ENCODE measurements at places on chromosomes 2 and 18. TPM values are rescaled to one million over a fixed set of nuclear protein-coding genes. Genes with fewer than 3 reads are reported as not detected.
A peak's percentile ranks its signal among the peaks of the same experiment; 100 is the strongest.

Gene INO80D
- total RNA-seq, result 5.0 TPM

DNA sequence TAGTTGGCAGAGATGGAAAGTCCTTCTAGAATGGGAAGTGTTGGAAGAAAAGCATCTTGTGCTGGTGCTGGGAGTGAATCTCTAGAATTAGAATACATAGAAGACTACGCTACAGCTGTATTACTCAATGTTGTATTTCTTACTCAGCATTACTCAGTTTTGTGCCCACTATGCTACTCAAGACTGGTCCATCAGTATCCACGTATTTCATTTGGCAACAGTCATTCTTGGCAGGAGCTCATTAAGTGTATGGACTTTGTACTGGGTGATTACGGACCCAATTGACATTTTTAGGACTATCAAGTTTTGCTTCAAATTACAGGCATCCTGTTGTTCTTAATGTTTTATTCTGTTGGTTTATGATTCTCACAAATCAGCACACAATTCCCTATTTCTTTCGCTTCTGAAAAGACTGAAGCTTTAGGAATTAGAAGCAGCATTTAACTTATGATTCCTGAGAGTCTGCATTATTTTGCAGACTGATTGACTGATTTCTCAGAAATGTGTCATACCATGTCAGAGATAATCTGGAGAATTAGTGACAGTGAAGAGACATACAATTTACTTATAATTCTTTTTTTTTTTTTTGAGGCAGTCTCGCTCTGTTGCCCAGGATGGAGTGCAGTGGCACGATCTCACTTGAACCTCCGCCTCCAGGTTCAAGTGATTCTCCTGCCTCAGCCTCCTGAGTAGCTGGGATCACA is 136.9 kb downstream of the MYO3B start:
- no peak for DNase-seq

DNA sequence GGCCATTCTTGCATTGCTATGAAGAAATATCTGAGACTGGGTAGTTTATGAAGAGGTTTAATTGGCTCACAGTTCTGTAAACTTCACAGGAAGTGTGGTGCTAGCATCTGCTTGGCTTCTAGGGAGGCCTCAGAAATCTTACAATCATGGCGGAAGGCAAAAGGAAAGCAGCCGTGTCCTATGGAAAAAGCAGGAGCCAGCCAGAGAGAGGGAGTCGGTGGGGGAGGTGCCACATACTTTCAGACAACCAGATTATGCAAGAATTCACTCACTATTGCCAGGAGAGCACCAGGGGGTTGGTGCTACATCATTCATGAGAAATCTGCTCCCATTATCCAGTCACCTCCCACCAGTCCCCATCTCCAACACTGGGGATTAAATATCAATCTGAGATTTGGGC is 64.1 kb downstream of the CPS1 start:
- DNase-seq, result no peak

- DNase-seq, result peak; percentile 3
These were observed 5.6 kb upstream of the SERPINB11 start for GRCh38 chr18:63697097-63697660.

DNA sequence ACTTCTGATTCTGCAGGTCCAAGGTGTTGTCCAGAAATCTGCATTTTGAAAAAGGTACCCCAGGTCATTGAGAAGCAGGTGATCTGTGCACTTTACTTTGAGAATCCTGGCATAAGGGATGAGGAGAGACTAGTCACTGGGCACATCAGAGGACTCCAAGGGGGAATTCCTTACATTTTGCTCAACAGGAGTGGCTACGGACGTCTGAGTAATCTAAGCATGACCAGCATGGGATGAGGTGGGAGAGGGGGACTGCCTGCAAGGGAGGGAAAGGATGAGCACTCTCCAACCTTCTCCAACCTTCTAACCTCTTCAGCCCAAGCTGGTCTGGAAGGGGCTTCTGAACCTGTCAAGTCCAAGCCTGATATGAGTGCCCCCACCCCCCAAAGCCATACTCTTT is 55.5 kb downstream of the MARCHF4 start:
- peak; percentile 92 for DNase-seq
